ENCODE measurements at places on chromosomes 5 and 9.

- DNase-seq: no peak
Observed at GRCh38 chr5:138109463-138110265, 25.8 kb downstream of the WNT8A start.

DNA sequence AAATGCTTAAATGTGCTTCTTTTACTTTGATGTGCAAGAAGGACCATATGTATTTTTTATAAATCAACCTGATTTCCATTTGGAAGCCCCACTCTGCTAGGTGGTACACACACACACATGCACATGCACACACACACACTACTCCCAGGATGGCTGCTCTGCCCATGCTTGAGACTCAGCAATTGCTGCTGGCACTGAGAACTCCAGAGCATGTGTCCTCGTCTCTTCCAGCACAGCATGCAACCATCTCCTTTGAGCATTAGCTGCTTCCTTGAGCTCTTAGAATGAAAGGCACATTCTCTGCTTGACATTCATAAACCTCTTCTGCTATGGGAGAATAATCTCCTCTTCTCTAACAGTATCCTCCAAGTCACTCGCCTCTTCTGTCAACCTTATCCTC is 115.9 kb downstream of the FEM1C start:
- DNase-seq: no peak

- DNase-seq: no peak
Observed at GRCh38 chr9:16398691-16399090, 471.8 kb downstream of the BNC2 start.

- no peak for DNase-seq
Observed at GRCh38 chr9:109439378-109440116, 58.6 kb downstream of the PTPN3 start.

DNA sequence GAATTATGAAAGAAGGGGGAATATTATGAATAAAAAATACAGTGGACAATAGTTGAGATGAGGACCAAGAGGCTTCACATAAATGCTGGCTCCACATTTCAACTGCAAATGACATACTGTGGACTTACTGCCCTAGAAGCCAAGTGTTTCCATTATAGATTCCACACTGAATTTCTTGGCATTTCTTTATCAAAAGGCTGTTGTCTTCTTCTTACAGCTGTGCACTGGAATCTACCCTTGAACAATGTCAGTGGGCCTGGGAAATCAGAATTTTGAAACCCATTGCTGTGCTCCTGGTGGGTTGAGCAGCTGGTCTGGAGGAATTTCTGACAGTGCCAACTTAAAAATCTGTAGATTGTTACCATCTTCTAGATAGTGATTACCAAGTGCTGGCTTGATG is 49.9 kb downstream of the TNC start:
- DNase-seq: no peak

DNA sequence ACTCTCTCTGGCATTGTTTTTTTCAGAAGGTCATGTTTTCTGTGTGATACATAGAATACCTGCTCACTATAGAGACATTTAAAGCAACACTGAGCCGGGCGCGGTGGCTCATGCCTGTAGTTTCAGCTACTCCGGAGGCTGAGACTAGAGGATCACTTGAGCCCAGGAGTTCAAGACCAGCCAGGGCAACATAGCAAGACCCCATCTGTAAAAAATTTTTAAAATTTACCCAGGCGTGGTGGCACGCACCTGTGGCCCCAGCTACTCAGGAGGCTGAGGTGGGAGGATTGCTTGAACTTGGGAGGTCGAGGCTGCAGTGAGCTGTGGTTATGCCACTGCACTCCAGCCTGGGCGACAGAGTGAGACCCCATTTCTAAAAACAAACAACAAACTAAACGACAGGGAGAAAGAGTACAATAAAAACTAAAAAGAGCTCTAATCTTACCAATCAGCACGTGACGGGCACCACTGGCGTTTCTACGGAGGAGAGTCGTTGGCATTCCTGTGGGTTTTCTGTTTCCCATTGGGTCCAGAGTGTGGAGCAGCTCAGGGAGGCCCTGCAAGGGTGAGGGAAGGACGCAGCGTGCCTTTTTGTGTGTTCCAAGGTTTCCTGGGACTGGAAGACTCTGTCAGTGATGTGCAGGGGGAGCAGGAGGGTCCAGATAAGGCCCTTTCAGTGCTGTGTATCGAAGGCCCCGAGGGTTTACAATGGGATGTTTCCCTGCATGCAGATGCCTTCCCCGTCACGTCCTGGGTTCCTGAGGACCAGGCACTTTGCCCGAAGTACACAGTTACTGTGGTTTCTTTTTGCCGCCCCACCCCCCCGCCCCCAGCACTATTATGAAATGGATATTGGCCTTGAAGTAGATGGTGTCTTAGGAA is 7.2 kb upstream of the RNU6ATAC start:
- no peak for DNase-seq

- no peak for DNase-seq
Observed at GRCh38 chr5:39235648-39236047, 16.3 kb upstream of the FYB1 start.

GRCh38 chr9:8622222-8622802 is 822.7 kb upstream of the DMAC1 start:
- no peak for DNase-seq

DNA sequence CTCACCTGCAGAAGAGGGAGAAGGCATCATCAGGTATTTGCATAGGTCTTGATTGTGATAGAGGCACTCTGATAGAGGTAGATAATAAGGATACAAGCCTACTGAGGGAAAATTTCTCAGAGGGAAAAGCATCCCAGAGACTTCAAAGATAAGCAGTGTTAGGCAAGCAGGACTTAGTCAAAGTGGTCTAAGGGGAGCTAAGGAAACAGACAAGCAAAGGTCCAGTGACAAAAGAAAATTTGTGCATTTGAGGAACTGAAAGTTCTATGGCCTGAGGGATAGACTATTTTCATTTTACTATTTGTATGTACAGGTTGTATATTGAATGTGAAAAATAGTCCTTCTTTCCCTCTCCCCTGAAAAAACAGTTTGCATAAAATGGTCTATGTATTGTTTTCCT is 27.4 kb downstream of the OXCT1 start:
- DNase-seq: no peak

- no peak for DNase-seq
Observed at GRCh38 chr9:33320568-33321261, 30.4 kb downstream of the NFX1 start.

GRCh38 chr5:58795327-58795726 is 212.5 kb downstream of the RAB3C start:
- DNase-seq: no peak

- no peak for DNase-seq
Observed at GRCh38 chr9:71592400-71592799, 175.9 kb downstream of the CEMIP2 start.

DNA sequence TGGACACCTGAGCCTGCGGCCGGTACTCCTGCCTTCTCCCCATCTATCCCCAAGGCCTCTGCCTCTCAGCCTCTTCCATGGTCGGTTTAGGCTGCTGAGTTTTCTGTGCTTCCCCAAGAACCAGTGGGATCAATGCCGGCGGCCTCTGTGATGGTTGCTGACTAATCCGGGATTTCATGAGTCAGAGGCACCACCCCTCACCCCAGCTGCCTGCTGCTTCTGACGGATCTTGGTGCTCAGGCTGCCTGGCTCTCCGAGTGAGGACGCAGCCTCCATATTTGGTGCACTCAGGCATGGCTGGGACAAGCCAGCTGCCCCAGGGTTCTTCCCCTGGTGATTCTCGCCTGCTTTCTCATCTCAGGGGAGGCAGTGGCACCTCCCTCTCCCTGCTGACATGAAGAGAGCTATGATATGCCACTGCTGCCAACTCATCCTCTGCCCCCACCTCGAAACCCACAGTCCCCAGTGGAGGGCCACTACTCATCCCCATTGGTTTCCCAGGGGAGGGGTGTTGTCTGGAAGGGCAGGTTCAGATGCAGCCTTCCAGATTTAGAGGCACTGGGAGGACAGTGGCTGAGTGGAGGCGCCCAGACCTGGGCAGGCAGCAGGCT is 3.3 kb upstream of the MAN1B1 start:
- no peak for DNase-seq

- no peak for DNase-seq
Observed at GRCh38 chr9:6833518-6834192, 75.9 kb downstream of the KDM4C start.

DNA sequence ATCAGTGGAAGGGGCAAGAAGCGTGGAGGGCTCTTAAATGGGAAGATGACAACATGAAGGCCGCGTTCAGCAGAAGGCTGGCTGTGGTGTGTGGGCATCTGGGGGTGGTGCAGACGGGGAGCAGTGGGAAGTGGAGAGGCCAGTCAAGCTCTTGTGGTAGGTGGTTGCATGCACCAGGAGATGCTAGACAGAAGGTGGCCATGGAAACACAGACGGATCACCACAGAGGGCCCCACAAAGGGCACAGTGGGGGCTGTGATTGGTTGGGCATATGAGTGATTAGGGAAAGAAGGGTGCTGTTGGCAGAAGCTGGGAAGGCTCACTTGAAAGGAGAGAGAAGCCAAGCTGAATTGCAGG is 14.7 kb downstream of the MTMR12 start:
- DNase-seq: no peak

DNA sequence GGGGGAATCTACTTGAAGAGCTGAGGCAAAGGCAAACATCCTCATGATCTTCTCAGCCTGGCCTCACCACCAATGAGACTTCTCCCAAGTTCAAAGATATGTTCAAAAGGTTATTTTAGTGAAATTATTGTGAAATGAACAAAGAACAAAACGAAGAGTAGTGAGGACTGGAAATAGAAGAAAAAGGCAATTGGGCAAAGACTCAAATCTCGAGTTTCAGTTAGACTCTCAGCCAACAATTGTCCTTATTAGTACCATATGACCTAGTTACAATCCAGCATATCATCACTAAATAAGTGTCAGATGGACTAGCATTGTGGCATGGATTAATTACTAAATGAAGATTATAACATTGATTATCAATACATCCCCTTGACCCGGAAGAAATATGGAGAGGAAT is 9.0 kb downstream of the ZNF474 start:
- no peak for DNase-seq

DNA sequence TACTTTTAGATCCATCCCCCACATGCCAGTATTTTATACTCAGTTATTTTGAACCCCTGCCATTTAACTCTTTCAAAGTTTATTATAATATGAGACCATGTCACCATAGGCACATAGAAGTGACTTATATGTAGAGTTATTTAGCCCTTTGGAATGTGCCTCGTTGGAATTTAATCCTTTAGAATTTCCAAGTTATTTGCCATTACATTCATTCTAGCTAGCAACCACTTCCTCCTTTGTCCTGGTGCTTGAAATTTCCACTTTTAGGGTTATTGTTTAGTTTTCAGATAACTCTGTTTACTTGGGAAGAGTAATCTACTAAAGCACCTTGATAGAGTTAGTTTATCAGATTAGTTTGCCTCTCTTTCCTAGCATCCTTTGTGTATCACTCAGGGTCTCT is 82.8 kb upstream of the TLE1 start:
- DNase-seq: no peak

DNA sequence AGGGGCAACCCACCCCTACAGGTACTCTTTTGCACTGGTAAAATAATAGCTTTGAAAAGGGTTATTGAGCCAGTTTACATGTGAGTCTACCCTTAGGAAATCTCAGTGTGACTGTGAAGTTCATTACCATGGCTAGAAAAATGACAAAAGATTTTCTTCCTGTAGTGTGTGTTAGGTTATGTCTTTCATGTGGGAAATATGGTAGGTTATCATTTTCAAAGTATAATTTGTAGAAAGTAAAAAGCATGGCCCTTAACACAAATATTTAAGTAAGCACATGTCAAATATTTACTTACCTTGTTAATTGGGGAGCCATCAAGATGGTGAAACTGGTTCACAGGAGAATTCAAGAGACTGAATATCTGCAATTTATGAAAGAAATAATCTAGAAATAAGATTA is 37.3 kb upstream of the PLPP1 start:
- no peak for DNase-seq

DNA sequence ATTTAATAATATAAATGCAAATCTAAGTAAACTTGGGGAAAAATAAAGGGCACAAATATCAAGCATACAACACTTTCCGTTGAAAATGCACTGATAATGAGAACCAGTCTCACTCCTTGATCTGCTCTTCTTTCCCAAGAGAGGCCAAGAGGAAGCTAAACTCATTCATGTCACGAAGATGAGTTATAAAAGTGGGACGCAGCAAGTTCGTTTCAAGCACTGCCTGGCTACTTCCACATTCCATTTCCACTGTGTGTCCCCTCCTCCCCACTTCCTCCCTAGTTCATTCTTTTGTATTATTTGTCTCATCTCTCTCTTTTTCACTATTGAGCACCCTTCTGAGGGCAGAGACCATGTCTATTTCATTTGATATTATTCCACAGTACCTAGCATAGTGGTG is 158.1 kb downstream of the SLC24A2 start:
- no peak for DNase-seq

GRCh38 chr9:89080193-89080592 is 88.9 kb downstream of the S1PR3 start:
- DNase-seq: no peak

DNA sequence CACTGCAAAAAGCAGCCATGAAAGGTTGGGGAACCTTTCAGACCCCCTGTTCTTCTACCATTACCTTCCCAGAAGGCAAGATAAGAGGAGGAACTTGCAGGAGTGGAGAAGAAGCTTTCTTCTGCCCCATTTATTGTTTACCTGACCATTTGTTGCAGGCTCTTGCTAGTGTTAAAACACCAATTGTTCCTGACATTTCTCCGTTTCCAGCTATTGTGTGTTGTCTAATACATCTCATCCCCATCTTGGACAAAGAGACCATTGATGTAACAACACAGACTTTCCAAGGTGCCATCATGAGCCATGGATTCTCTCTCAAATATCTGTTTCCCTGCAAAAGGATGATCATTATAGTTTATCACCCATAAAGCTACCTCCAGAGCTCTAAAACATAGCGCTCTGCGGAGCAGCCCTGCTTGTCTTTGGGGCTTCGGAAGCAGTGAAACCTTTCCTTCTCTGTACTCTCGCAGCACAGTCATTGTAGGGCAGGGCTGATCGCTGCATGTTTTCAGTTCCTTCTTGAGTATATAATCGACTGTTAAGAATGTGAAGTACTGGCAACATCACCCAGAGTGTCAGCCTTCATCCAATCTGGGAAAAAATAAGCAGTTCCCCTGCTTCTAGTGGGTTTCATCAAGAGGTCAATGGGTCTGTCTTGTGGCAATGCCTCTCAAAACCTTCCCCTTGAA is 680.0 kb downstream of the SEMA5A start:
- DNase-seq: no peak

DNA sequence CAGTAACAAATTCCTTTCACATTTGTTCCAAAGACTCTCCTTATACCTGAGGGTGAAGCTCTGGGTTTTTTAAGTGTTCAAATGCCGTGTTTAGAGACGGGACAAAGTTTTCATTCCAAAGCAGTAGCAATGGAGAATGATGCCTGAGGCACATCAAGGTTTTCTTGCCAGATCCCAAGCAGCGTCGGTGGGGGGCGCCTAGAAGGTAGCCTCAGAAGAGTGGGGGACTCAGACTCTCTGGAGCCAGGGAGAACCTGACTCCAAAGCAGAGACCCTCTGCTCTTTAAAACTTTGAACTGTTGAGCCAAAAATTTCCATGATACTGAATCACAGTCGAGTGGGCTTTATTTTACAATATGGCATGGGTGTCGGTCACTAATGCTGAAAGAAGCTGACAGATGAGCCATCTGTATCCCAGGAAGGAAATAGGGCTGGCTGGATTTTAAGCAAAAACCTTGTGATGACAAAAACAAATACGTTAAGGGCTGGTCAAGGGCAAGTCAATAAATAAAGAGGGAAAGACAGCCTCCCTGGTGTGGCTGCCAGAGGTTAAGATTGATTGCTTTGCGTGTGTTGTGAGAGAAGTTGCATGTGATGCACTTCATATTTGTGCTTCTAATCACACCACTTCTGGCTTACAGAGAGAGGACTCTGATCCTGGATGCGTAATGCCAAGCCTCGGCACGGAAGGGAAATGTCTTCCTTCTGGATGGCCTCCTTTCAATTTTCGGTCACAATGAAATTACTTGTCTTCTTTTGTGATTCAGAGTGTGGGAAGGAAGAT is 161.1 kb upstream of the EFNA5 start:
- DNase-seq: no peak

- no peak for DNase-seq
Observed at GRCh38 chr9:68964102-68964541, 49.8 kb downstream of the PRKACG start.

All from stimulated activated CD4-positive, alpha-beta T cell treated with anti-CD3 and anti-CD28 coated beads, TNF-alpha, amount 100 ng/mL, for 1 hour (primary cell).